Natural killer cell (primary cell): ENCODE measurements at places on chromosomes 1 and 21. TPM values are rescaled to one million over a fixed set of nuclear protein-coding genes. Genes with fewer than 3 reads are reported as not detected.

Gene TNFRSF14
- 262 TPM for total RNA-seq

Gene PLA2G4A
- 0.33 TPM for total RNA-seq

Gene RPE65
- total RNA-seq = not detected

Gene S100A14
- not detected for total RNA-seq

Gene EPHA8
- total RNA-seq = not detected

Gene UBXN11
- total RNA-seq = 22.7 TPM

- H3K27ac ChIP-seq = no peak overlapping the region
- no peaks in the 10 kb centered on the region for H3K27me3 ChIP-seq
- no peaks in the 10 kb centered on the region for H3K36me3 ChIP-seq
- no peak overlapping the region for H3K4me3 ChIP-seq
- DNase-seq = no peak
- H3K4me1 ChIP-seq = peaks cover 21% of the 10 kb centered on the region
Measured at GRCh38 chr1:179038528-179039281, 13.0 kb downstream of the FAM20B start.

DNA sequence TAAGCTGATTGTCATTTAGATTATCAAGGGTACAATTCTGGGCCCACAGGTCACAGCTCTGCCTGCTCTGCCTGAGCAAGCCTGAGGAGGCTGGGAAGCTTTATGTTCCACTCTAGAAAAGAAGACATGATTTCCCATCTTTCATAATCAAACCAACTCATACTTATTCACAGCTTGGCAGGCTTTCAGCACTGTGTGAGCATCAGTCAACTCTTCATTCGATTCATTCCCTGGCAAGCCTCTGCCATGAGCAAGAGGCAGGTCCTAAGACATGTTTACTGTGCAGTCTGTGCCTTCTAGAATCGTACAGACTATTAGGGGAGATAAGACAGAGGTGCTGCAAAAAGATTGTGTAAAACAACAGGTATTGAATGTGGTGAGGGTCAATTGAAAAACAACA is 24.5 kb upstream of the KIRREL1 start:
- DNase-seq = no peak
- peaks cover 5% of the 10 kb centered on the region for H3K4me1 ChIP-seq
- H3K27me3 ChIP-seq = no peaks in the 10 kb centered on the region
- H3K4me3 ChIP-seq = no peak overlapping the region
- no peaks in the 10 kb centered on the region for H3K36me3 ChIP-seq

GRCh38 chr1:219810451-219810850 is 117.9 kb downstream of the SLC30A10 start:
- no peak overlapping the region for H3K27ac ChIP-seq
- no peaks in the 10 kb centered on the region for H3K4me1 ChIP-seq
- no peak overlapping the region for H3K4me3 ChIP-seq
- DNase-seq = no peak
- H3K36me3 ChIP-seq = no peaks in the 10 kb centered on the region

DNA sequence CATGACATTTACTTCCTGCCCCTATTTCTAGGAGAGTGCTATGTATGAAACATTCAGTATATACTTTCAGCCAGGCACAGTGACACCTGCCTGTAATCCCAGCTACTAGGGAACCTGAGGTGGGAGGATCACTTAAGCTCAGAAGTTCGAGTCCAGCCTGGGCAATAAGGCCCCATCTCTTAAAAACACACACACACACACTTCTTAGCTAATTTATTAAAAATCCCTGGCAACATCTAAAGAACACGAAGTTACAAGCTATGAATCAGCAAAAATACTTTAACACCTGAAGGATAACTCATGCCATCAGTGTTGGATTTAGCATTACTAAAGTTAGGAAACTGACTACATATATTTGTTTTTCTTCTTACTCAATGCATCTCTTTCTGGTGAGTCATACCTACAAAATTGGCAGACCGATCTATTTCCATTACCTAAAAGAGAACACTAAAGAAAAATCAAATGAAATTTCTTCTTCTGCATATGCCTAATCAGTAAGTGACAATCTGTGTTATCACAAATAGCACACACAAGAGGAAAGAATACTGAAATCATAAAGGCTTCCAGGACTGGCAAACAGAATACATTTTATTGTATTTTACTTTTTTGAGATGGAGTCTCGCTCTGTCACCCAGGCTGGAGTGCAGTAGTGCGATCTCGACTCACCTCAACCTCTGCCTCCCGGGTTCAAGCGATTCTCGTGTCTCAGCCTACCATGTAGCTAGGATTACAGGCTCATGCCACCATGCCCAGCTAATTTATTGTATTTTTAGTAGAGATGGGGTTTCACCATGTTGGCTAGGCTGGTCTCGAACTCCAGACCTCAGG is 41.4 kb downstream of the RNF115 start:
- no peak overlapping the region for H3K27ac ChIP-seq
- H3K4me3 ChIP-seq = no peak overlapping the region
- H3K4me1 ChIP-seq = no peaks in the 10 kb centered on the region
- peaks cover 22% of the 10 kb centered on the region for H3K36me3 ChIP-seq

DNA sequence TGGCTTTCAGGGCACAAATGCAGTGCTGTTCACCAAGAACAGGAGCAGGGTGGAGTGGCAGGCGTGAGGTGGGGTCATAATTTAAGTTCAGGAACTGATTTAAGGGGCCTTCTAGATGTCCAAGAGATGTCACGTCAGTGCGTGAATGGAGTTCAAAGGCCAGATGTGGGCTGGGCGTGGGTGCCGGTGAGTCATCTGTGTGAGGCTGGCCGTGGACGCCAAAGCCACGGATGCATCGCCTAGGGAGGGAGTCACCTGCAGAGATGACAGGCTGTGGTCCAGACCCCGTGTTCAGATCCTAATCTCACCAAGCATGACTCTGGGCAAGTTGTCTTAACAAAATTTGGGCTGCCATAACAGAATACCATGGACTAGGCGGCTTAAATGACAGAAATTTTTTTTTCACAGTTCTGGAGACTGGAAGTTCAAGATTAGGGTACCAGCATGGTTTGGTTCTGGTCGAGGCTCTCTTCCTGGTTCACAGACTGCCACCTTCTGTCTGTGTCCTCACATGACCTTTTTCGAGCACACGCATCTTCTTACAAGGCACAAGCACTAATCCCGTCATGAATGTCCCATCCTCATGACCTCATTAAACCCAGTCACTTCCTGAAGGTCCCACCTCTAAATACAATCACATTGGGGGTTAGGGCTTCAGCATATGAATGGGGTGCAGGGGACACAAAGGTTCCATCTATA is 109.6 kb downstream of the PRDM2 start:
- no peak overlapping the region for H3K27ac ChIP-seq
- no peaks in the 10 kb centered on the region for H3K27me3 ChIP-seq
- H3K4me1 ChIP-seq = peaks cover 20% of the 10 kb centered on the region
- DNase-seq = peak; percentile 37
- no peak overlapping the region for H3K4me3 ChIP-seq

GRCh38 chr1:243957141-243957540 is 93.9 kb upstream of the ZBTB18 start:
- H3K36me3 ChIP-seq = no peaks in the 10 kb centered on the region
- H3K27ac ChIP-seq = no peak overlapping the region
- no peak for DNase-seq
- H3K4me3 ChIP-seq = no peak overlapping the region
- no peaks in the 10 kb centered on the region for H3K4me1 ChIP-seq
